Natural killer cell (primary cell): ENCODE measurements at places on chromosomes 13 and 19. TPM values are rescaled to one million over a fixed set of nuclear protein-coding genes. Genes with fewer than 3 reads are reported as not detected.

DNA sequence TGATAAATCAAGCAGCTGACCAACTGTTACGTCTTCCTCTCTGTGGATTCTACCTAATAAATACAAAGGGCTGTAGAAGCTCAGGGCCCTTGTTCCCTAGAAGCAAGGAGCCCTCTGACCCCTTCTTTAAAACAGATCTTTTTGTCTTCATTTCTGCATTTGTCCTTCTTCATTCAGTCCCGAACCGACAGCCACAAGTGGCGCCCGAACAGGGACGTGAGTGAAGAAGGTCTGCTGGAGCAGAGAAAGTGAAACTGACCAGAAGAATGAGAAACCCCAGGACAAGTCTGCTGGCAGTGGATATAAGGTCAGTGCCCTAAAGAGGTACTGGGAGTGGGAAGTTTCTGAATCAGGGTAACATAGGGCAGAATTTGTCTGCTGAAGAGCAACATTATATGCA, 13.1 kb downstream of the ZNF773 start:
- no peak for DNase-seq
- H3K4me3 ChIP-seq = no peak overlapping the region

DNA sequence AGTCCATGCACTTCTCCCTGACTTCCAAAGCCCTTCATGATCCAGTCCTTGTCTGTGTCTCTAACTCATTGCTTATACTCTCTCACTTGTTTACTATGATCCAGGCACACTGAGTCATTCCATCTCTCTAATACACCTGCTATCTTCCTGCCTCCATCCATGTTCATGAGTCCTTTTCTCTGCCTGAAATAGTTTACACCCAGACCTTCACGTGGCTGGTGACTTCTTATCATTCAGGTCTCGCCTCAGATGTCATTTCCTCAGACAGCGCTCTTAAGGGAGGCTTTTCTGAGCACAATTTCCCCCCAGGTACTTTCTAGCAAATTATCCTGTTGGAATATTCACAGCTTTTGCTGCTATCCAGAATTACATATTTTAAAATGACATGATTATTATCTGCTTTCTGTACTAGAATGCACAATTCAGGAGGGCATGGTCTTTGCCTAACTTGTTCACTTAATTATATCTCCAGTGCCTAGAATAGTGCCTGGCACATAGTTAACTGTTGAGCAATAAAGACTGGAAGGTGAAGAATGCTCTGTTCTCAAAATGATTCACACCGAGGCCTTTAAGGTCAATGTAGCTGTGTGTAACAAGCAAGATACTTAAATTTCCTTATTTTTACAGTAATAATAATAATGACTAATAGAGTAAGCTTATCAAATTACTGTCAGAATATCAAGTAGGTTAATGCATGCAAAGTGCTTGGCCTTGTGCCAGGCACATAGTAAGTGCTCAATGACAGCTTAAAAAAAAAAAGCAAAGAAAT, 183.7 kb upstream of the SPRY2 start:
- no peaks in the 10 kb centered on the region for H3K27me3 ChIP-seq
- no peak overlapping the region for H3K27ac ChIP-seq
- DNase-seq = no peak
- H3K36me3 ChIP-seq = no peaks in the 10 kb centered on the region
- H3K4me1 ChIP-seq = no peaks in the 10 kb centered on the region

DNA sequence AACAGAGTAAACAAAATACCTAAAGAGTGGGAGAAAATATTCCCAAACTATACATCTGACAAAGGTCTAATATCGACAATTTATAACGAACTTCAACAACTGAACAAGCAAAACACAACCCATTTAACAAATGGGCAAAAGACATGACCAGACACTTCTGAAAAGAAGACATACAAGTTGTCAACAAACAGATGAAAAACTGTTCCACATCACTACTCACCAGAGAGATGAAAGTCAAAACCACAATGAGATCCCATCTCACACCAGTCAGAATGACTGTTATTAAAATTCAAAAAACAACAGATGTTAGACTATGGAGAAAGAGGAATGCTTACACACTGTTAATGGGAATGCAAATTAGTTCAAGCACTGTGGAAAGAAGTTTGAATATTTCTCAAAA, 233.8 kb upstream of the EDNRB start:
- no peak for DNase-seq
- H3K36me3 ChIP-seq = no peaks in the 10 kb centered on the region
- H3K4me3 ChIP-seq = no peak overlapping the region
- H3K4me1 ChIP-seq = no peaks in the 10 kb centered on the region
- no peak overlapping the region for H3K27ac ChIP-seq

DNA sequence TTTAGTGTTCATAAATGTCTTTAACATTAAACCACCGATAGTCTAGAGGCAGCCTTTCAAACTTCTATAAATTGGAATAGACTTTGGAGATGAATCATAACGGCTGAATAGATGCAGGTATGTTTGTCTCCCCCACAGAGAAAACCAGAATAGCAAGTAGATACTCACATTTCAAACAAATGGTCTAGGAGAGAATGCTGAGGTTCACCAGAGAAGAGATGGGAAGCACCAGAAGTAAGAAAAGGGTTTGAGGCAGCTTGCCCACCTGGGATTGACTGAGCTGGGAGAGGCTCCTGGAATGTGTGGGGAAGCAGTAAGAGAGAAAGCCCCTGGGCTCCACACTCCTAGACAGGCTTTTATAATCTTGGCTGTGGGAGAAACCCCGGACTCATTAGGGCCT, 6.4 kb downstream of the IGFL3 start:
- no peak overlapping the region for H3K4me3 ChIP-seq
- peaks cover 6% of the 10 kb centered on the region for H3K27me3 ChIP-seq
- H3K27ac ChIP-seq = no peak overlapping the region

DNA sequence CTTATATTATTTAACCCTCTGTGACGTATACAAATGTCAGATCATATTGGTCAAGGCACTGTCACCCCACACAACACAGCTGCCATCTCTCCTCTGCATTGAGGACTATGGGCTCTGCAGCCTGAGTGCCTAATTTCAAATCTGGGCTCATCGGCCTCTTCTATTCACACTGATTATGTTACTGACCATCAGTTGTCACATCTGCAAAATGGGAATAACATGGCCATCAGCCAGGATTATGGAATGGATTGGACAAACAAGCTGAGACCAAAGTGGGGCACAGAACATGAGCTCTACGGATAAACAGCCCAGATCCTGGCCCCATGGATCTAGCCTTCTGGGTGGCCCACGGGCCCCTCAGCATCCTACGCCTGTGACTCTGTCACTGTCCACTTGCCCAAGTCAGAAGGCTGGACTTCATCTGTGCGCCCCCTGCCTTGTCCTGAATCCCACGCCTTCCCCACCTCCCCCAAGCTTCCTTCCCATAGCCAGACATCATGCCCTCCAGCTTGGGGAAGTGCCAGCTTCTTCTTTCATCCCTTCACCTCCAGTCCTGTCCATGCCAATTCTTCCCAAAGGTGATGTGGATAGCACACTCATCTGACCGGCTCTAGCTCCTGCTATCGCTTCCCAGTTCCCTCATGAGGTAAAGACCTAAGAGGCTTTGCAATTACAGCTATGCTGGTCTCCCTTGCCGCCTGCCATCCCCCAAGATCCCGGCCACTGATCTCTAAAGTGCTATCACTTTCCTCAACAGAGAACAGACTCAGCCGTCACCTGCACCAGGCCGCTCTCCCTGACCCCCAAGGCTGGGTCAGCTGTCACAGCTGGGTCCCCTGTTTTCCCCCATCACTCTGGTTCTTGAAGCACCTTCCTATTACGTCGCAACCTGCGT, 872 bp downstream of the FARSA start:
- H3K4me3 ChIP-seq = peak overlapping the region; percentile 85
- no peak for DNase-seq
- peaks cover 36% of the 10 kb centered on the region for H3K4me1 ChIP-seq
- H3K27me3 ChIP-seq = no peaks in the 10 kb centered on the region
- peak overlapping the region; percentile 22 for H3K27ac ChIP-seq

DNA sequence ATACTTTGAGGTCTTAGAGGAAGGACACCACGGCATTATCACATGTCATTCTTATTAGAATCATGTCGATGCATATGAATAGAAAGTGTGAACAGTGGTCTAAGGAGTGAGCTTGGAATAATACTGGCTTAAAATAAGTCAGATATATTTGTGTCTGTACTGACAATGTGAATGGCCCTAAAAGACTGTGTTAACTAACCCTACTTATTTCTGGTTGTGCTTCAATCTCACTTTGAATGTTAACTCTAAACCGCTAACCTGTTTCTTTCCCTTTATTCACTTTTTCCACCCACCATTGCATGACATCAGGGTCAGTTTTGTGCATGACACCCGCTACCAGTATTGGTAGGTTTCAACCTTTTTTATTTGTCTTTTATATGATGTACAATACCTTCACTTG, 69.1 kb upstream of the RAP2A start:
- no peak overlapping the region for H3K27ac ChIP-seq
- H3K36me3 ChIP-seq = peaks cover 9% of the 10 kb centered on the region
- no peak overlapping the region for H3K4me3 ChIP-seq
- peaks cover 8% of the 10 kb centered on the region for H3K4me1 ChIP-seq
- no peaks in the 10 kb centered on the region for H3K27me3 ChIP-seq
- DNase-seq = no peak

TECR gene
- 131 TPM for total RNA-seq

ATXN8OS gene
- total RNA-seq = not detected

B3GNT3 gene
- total RNA-seq = not detected

ZNF229 gene
- 0.09 TPM for total RNA-seq
